ENCODE measurements at places on chromosomes 7 and 10. TPM values are rescaled to one million over a fixed set of nuclear protein-coding genes. Genes with fewer than 3 reads are reported as not detected.

GRCh38 chr10:118950997-118951637 is 78.4 kb upstream of the NANOS1 start:
- H3K27ac ChIP-seq = no peak overlapping the region
- H3K27me3 ChIP-seq = no peaks in the 10 kb centered on the region
- H3K4me1 ChIP-seq = peaks cover 27% of the 10 kb centered on the region
- H3K36me3 ChIP-seq = no peaks in the 10 kb centered on the region
- no peak overlapping the region for H3K4me3 ChIP-seq

DNA sequence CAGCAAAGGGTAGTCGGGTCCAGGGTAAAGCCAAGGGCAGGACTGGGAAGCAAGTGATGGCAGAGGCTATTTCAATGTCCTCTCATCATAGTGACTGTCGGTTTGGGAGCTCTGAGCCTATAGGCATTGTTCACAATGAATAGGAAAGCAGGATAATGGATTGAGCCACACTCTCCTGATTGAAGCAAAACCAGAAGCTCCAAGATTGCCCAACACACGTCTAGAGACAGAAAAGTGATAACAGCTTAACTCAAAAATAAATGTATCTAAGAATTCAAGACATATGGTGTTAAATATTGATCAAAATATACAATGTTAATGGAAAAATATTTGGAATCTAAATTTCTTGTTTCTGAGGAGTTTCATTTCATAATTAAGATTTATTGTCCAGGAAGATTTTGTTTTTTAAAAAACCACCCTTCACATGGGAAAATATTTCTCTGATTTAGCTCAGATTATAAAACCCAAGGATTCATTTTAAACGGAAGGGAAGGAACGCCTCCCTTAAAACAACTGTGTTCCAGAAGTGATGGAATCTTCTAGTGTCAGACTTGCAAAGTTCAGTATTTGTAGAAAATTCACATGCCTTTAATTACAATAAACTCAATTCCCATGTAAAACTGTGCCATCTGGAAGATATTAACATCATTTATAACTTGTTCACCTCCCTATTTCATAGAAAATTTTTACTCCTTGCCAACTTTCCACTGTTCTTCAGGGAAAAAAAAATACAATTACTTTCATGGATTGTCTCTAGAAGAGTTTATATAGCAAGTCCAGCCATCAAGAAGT is 54.5 kb downstream of the NRP1 start:
- H3K4me1 ChIP-seq = no peaks in the 10 kb centered on the region
- no peak overlapping the region for H3K4me3 ChIP-seq
- no peaks in the 10 kb centered on the region for H3K36me3 ChIP-seq
- no peak overlapping the region for H3K27ac ChIP-seq
- H3K27me3 ChIP-seq = no peaks in the 10 kb centered on the region

- no peaks in the 10 kb centered on the region for H3K36me3 ChIP-seq
- no peak for DNase-seq
- no peak overlapping the region for H3K27ac ChIP-seq
- no peaks in the 10 kb centered on the region for H3K4me1 ChIP-seq
These were observed 175.8 kb upstream of the KAT6B start for GRCh38 chr10:74650613-74651012.

OR9A4 gene
- polyA plus RNA-seq = not detected

PDCD4 gene
- 47.0 TPM for polyA plus RNA-seq
